ENCODE measurements at places on chromosomes 6 and 20.

- no peaks in the 10 kb centered on the region for H3K4me1 ChIP-seq
- H3K4me3 ChIP-seq, result no peak overlapping the region
- H3K27ac ChIP-seq, result no peak overlapping the region
- H3K36me3 ChIP-seq, result no peaks in the 10 kb centered on the region
- peaks cover 3% of the 10 kb centered on the region for H3K27me3 ChIP-seq
Observed at GRCh38 chr20:10338426-10339180, 95.4 kb downstream of the MKKS start.

GRCh38 chr6:50791900-50792508 is 26.7 kb upstream of the TFAP2B start:
- H3K4me1 ChIP-seq, result no peaks in the 10 kb centered on the region
- no peak overlapping the region for H3K4me3 ChIP-seq
- H3K27me3 ChIP-seq, result no peaks in the 10 kb centered on the region
- DNase-seq, result no peak
- H3K27ac ChIP-seq, result no peak overlapping the region
- H3K36me3 ChIP-seq, result no peaks in the 10 kb centered on the region

DNA sequence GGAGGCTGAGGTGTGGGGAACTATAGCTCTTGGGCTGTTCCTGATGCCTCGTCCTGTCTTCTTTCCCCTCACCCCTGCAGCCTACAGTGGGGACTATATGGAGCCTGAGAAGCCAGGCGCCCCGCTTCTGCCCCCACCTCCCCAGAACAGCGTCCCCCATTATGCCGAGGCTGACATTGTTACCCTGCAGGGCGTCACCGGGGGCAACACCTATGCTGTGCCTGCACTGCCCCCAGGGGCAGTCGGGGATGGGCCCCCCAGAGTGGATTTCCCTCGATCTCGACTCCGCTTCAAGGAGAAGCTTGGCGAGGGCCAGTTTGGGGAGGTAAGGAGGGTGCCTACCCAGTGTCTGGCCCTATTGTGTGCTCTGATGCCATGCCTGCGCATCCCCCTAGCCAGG is 11.5 kb upstream of the GTF2H4 start:
- no peak overlapping the region for H3K4me3 ChIP-seq
- DNase-seq, result no peak
- no peaks in the 10 kb centered on the region for H3K27me3 ChIP-seq
- no peaks in the 10 kb centered on the region for H3K4me1 ChIP-seq

DNA sequence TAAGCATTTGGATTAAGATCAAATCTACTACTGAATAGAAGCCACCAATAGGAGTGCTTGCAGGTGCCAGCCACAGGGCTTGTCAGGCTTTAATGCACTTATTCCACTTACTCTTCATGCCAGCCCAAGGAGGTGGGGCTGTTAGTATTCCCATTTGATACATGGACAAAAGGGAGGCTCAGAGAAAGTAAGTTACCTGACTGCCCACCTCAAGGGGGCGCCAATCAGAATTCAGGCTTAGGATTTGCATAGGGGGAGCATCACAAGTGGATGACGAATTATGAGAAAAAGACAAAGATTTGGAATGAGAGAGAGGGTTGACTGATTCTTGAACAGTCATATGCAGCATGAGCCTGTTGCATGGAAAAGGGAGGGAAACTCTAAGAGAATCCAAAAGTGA is 188.4 kb upstream of the TSHZ2 start:
- no peak overlapping the region for H3K4me3 ChIP-seq
- no peaks in the 10 kb centered on the region for H3K27me3 ChIP-seq
- H3K36me3 ChIP-seq, result no peaks in the 10 kb centered on the region
- no peak overlapping the region for H3K27ac ChIP-seq
- no peaks in the 10 kb centered on the region for H3K4me1 ChIP-seq

DNA sequence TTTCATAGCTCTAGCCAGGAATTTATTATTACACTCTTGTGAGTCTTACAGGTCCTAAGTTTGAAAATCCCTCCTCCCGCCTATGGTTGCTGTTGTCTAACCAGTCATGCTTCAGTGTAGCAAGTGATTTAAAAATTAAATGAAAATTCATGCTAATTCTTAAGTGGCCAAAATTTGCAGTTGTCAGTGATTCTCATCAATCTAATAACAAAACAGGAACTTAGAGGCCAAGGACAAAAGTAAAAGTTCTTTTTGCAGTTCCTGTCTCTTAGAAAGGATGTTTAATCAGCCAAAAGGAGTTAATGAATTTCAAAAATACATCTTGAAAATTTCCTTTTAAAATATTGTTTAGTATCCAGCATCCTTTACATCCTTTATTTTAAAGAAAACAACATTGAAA is 36.3 kb downstream of the VTA1 start:
- H3K36me3 ChIP-seq, result peaks cover 6% of the 10 kb centered on the region
- H3K4me1 ChIP-seq, result no peaks in the 10 kb centered on the region
- DNase-seq, result no peak
- H3K27me3 ChIP-seq, result no peaks in the 10 kb centered on the region
- no peak overlapping the region for H3K27ac ChIP-seq
- no peak overlapping the region for H3K4me3 ChIP-seq

DNA sequence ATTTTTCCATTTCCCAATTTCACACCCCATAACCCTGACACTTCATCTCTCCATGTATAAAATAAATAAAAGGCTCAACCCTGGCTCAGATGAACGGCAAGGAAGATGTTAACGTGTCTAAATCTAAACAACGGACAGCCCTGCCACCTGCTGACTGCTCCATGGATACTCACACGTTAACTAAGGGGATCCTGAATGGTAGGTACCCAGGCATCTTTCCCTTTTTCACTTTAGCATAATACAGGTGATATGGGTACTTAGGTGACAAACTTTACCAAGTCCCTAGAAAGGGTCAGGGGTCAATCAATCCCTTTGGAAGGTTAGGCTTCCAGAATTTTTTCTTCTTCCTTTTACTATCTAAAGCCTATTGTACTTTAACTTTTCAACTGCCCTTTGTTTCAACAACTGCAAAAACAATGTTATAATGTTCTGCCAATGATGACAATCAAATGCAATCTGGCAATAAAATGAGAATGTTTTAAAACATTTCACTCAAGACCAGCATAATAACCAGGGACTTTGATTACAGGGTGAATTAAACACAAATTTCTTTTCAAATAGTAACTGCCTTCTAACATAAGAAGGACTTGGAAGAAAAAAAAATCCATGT is 52.4 kb upstream of the IPCEF1 start:
- H3K4me3 ChIP-seq, result no peak overlapping the region
- H3K27ac ChIP-seq, result no peak overlapping the region
- H3K36me3 ChIP-seq, result peaks cover 2% of the 10 kb centered on the region
- no peaks in the 10 kb centered on the region for H3K27me3 ChIP-seq
- no peak for DNase-seq
- peaks cover 17% of the 10 kb centered on the region for H3K4me1 ChIP-seq

DNA sequence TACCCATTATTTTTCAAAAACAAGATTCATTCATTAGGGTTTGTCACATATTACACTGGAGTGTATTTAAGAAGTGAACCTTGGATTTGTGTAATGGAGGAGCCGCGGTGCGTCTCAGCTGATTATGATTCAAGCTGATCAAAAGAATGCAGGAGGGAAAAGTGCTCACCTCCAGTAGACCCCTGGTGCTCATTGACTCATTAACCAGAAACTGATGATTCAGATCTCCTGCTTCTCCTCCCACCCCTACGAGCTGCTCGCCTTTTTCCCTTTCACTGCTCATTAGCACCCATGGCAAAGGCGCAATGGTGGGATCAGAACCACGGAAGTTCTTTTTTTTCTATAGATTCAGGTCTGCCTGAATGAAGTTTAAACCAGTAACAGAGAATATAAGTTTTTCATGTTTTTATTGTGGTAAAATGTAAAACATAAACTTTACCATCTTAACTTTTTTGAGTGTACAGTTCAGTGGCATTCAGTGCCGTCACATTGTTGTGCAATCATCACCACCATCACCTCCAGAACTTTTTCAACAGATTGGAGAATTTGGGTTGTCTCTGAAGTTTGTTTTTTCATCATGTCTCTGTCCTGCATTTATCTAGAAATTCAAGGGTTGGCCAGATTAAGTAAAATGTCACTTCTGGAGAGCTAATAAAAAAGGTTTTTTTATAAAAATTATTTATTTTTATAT is 101.6 kb downstream of the LINC00237 start:
- H3K4me1 ChIP-seq, result no peaks in the 10 kb centered on the region
- no peak for DNase-seq
- no peak overlapping the region for H3K27ac ChIP-seq
- peaks cover 9% of the 10 kb centered on the region for H3K27me3 ChIP-seq
- H3K4me3 ChIP-seq, result no peak overlapping the region

GRCh38 chr20:54625497-54625896 is 150.1 kb downstream of the DOK5 start:
- no peak for DNase-seq
- H3K27ac ChIP-seq, result no peak overlapping the region
- no peaks in the 10 kb centered on the region for H3K36me3 ChIP-seq
- H3K4me3 ChIP-seq, result no peak overlapping the region
- no peaks in the 10 kb centered on the region for H3K27me3 ChIP-seq

DNA sequence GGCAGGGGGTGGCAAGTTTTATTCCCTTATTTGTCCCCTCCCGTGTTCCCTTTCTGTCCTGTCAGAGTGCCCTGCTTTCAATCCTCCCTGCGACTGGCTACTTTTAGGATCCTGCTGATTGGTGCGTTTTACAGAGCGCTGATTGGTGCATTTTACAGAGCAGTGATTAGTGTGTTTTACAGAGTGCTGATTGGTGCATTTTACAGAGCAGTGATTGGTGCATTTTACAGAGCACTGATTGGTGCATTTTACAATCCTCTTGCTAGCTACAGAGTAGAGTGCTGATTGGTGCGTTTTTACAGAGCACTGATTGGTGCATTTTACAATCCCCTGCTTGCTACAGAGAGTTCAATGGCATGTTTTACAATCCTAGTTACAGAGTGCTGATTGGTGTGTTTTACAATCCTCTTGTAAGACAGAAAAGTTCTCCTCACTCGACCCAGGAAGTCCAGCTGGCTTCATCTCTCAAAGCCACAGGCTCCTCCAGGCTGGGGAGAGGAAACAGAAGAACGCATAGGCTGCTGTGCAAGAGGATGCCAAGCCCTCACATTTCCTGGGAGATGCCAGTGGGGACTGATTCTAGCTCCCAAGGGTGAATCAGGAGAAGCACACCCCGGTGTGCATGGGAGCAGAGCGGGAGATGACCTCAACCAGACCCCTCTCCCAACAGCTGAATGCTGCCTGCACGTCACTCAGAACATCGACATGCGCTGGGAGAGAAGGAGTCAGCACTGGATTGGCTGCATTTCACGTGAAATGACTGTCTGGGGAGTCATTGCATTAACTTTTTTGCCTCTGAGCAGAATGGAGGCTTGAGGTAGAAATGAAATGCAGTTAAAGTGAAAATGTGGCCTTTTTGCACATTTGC is 48.3 kb upstream of the SLC22A23 start:
- H3K4me1 ChIP-seq, result peaks cover 20% of the 10 kb centered on the region
- no peak for DNase-seq
- H3K27me3 ChIP-seq, result no peaks in the 10 kb centered on the region
- no peak overlapping the region for H3K27ac ChIP-seq
- H3K36me3 ChIP-seq, result no peaks in the 10 kb centered on the region
- H3K4me3 ChIP-seq, result no peak overlapping the region

DNA sequence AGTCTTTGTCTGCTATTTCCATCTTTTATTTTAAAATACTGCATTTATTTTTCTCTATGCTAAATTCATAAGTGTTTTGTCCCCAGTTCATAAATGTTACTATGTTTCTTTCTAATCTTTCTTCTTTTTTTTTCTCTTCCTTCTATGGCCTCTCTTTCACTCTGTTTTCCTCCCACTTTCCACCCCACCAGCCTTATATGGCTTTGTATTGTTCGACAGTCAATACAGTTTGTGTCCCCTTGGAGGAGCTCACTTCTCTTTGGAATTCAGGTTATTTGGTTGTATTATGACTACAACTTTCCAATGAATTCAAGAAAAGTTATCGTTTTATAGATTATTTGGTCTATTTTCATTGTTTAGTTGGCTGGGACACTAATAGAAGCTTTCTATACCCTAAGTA is 393.5 kb downstream of the NKAIN2 start:
- H3K4me3 ChIP-seq, result no peak overlapping the region
- H3K4me1 ChIP-seq, result no peaks in the 10 kb centered on the region
- DNase-seq, result no peak

GRCh38 chr6:33420491-33421343 is 852 bp downstream of the SYNGAP1 start:
- no peaks in the 10 kb centered on the region for H3K27me3 ChIP-seq
- H3K36me3 ChIP-seq, result peaks cover 4% of the 10 kb centered on the region
- H3K4me3 ChIP-seq, result peak overlapping the region; percentile 33
- peak; percentile 56 for DNase-seq

GRCh38 chr20:39004508-39004907 is 42.4 kb downstream of the DHX35 start:
- no peak overlapping the region for H3K4me3 ChIP-seq
- DNase-seq, result no peak
- no peak overlapping the region for H3K27ac ChIP-seq
- peaks cover 75% of the 10 kb centered on the region for H3K36me3 ChIP-seq
- peaks cover 7% of the 10 kb centered on the region for H3K4me1 ChIP-seq

- no peak for DNase-seq
- no peak within 1 kb of the TSS for H3K27ac ChIP-seq
- H3K4me1 ChIP-seq, result peaks cover 16% of the 10 kb centered on the region
- H3K4me3 ChIP-seq, result peak within 1 kb of the TSS; percentile 51
- no peaks in the 10 kb centered on the region for H3K36me3 ChIP-seq
Observed at GRCh38 chr20:43666376-43667328, at the start of gene MYBL2. TSS of gene MYBL2 (plus strand) at chr20:43667114. CDS start at chr20:43667284, 170 bp downstream.

DNA sequence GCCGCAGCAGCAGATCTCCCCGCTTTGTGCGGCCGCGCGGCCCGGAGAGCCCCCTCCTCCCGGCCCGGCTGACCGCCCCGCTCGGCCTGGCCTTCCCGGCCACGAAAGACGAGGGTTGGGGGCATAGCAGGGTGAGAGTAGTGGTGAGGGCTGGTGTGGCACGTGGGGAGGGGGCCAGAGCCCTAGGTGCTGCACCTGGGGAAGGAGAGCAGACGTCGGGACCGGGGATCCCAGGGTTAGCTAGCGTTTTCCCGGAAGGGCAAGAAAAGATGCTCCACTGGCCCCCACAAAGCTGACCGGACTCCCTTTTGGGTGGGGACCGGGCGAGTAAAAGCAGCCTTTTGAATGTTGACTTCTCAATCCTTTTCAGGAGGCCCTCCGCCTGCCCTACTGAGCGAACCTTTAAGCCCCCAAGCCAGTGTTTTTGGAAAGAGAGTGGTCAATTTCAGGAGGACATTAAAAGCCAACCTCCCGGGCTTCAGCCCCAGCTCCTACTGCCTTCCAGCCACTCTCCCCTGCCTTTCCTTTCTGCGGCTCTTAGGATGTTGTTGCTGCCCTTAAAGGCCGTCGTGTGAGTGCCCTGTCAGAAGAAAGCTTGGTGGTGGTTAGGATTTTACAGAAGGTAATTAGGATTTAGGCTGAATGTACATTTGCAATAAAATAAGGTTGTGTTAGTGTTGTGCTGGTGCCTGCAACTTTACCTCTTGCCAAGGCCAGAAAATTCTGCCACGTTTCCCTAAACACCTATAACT is 648 bp upstream of the BACH2 start:
- peak; percentile 77 for DNase-seq
- no peaks in the 10 kb centered on the region for H3K27me3 ChIP-seq
- peaks cover 17% of the 10 kb centered on the region for H3K4me1 ChIP-seq
- H3K27ac ChIP-seq, result peak overlapping the region; percentile 92
- H3K36me3 ChIP-seq, result no peaks in the 10 kb centered on the region
